Activated T-helper 2 cell treated with anti-CD3 and anti-CD28 coated beads, Interferon-gamma antibody, Interleukin-2, Interleukin-4, amounts not matched to agents 10 μg/mL and 5 μg/mL and 100 μg/mL, durations not matched to agents 14 hours and 24 hours and 36 hours (primary cell): ENCODE measurements at places on chromosomes 1 and 21.

DNA sequence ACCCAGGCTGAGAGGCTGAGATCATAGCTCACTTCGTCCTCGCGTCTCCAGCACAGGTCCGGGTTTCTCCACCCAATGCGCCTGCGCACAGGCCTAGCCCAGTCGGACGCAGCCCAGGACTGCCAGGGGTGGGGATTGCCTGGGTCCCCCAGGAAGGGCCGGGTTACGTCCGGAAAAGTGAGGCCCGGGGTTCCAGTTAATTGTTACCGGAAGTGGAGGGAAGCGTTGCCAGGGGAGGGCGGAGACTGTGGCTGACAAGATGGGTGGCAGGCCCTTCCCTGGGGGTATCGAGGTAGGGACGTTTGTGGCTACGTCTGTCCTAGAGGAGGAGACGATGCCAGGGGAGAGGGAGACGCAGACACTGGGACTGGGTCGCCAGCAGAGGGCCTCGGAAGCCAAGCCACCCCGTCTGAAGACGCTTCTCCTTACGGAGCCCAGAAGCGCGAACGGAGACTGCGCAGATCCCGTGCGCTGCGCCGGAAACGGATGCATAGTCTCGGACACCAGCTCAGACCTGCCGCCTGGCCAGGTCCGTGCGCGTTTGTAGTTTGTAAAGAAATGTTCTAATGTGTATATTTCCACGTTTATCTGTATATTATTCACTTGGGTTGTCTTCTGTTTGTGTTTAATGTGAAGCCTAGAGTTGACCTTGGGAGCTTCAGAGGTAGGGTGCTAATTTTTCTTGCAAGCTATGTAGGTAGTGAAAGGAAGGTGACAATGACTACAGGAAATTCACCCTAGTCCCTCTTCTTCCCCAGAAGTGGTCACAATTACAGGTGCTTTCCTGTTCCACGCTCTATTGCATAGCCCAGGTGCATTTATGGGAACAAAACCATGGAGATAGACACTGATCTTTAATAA, 7.3 kb downstream of the RSRP1 start:
- peaks cover 47% of the 10 kb centered on the region for H3K36me3 ChIP-seq
- H3K4me1 ChIP-seq: peaks cover 38% of the 10 kb centered on the region
- H3K27me3 ChIP-seq: no peaks in the 10 kb centered on the region

DNA sequence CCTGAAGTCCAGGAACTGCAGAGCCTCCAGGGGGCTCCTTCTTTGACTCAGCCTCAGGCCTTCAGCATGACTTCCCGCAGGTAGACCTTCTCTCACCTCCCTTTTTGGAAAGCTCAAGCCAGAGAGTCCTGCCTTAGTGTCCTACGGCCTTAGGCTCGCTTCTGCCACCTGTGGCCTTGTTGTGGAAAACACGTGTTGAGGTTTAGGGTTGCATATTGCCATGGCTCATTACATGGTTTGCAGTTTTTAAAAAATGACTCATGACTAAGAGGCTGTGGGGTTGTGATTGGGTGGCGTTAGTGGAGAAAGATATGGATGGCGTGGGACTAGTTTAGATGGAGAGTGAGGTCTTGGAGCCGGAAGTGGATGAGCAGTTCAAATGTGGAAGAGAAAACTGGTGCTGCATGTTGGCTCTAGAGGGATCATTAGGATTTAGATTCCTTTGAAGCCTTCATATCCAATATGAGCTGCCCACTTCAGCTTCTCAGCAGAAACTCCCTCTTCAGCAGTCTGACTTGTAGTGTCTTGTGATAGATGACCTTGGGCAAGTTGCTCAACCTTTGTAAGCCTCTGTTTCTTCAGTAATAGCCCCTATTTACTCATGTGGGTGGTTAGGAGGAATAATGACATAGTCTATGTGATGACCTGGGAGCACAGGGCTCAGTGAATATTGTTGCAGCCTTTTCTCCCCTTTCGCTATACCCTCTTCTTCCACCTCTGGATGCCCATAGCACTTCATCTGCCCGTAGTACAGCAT, 6.5 kb upstream of the FGGY start:
- H3K36me3 ChIP-seq: no peaks in the 10 kb centered on the region
- H3K4me3 ChIP-seq: no peak overlapping the region
- DNase-seq: no peak
- peaks cover 21% of the 10 kb centered on the region for H3K4me1 ChIP-seq
- H3K27me3 ChIP-seq: peaks cover 12% of the 10 kb centered on the region
- no peak overlapping the region for H3K27ac ChIP-seq

DNA sequence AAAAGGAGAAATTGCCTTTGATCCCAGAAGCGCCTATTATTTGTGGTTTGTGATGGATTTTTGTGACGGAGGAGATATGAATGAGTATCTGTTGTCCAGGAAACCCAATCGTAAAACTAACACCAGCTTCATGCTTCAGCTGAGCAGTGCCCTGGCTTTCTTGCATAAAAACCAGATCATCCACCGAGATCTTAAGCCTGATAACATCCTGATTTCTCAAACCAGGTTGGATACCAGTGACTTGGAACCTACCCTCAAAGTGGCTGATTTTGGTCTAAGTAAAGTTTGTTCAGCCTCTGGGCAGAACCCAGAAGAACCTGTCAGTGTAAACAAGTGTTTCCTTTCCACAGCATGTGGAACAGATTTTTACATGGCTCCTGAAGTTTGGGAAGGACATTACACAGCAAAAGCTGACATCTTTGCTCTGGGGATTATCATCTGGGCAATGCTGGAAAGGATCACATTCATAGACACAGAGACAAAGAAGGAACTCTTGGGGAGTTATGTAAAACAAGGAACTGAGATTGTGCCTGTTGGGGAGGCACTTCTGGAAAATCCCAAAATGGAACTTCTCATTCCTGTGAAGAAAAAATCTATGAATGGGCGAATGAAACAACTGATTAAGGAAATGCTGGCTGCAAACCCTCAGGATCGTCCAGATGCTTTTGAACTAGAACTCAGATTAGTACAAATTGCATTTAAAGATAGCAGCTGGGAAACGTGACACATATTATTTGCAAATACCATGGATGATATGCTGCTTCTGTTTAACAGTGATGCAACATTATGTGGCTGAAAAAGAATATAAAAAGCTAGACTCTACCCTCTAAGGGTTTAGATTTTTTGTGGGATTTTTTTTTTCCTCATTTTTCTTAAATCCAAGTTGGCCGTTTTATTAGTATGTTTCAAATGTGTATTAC, 10.5 kb downstream of the PDIK1L start:
- H3K27me3 ChIP-seq: no peaks in the 10 kb centered on the region
- DNase-seq: no peak
- peaks cover 55% of the 10 kb centered on the region for H3K4me1 ChIP-seq
- no peak overlapping the region for H3K4me3 ChIP-seq
- H3K36me3 ChIP-seq: peaks cover 58% of the 10 kb centered on the region

GRCh38 chr1:14345946-14346550, 252.4 kb upstream of the KAZN start:
- no peaks in the 10 kb centered on the region for H3K4me1 ChIP-seq
- DNase-seq: no peak
- H3K27me3 ChIP-seq: no peaks in the 10 kb centered on the region
- no peaks in the 10 kb centered on the region for H3K36me3 ChIP-seq

DNA sequence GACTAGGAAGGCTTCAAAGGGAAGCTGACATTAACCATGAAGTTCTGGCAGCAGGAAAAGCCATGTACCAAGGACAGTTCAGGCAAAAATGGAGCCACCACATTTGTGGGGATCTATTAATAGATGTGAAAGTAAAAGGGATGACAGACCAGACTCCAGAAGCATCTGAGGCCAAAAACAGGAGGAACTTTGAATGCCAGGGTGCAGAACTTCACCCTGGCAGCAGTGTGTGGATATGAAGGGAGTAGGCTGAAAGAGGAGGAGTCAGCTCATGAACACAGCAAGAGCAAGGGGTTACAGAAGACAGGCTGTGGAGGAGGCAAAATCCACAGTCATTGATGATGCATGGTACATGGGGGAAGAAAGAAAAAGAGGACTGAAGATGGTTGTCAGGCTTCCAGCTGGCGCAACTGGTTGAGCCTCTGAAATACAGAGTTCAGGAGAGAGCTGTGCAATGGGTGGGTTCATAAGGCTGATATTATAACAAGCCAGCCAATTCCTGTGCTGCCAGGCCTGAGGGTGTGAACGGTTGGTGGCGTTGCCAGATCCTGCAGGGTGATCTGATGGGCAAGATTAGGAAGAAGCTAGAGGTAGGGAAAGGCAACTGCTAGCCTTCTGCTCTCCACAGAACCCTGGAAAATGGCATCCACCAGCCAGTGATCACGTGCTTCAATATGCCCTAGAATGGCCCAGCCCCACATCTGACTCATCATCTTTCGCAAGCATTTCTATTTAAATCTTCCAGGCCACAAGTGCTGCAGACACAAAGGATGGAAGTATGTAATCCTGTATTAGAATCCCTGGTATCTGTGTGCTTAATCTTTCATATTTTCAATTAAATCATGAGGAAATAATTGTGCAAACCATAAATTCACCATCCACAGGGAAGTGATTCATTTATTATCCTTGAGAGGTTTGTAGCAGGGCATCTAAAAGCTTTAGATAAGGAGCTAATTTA, 81.9 kb downstream of the SLC25A24 start:
- DNase-seq: no peak
- no peak overlapping the region for H3K27ac ChIP-seq
- H3K4me3 ChIP-seq: no peak overlapping the region
- peaks cover 20% of the 10 kb centered on the region for H3K27me3 ChIP-seq
- H3K36me3 ChIP-seq: no peaks in the 10 kb centered on the region

DNA sequence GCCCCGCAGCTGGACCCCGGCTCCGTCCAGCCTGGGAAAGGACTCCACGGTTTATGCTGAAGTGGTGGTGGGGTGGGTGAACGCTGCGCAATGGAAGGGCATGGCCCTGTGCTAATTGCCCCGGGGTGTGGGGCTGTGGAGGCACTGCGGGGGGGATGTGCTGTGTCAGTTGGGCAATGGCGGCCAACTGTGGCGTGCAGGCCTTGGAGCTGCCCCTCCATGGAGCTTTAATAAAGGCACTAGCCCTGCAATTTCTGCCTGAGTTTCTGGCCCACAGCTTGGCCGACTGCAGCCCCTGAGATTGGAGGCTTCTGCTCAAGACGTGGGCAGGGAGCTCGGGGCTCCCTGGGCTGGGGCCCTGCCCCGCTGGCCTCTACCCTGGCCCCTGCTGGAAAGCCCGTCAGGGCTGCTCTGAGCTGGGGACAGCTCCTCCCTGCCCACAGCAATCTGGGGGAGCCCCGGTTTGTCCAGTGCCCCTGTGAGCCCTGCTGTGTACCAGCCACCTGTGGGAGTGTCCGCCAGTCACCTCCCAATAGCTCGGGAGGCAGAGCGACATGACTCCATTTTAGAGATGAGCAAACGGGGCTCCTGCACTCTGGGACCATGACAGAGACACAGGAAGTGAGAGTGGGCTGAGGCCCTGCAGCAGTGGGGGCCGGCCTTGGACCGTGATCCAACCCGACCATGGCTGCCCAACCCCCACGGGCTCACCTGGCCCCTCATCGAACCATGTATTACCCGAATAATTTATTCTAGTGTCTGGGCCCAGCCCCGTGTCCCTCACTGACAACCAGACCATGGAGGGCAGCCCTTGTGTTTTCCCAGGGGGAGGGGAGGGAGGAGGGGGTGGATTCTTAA, 8.7 kb upstream of the TNFRSF14 start:
- peaks cover 15% of the 10 kb centered on the region for H3K4me1 ChIP-seq
- H3K27me3 ChIP-seq: no peaks in the 10 kb centered on the region
- H3K4me3 ChIP-seq: peak overlapping the region; percentile 85

GRCh38 chr21:26148840-26149354, 21.7 kb downstream of the APP start:
- peaks cover 11% of the 10 kb centered on the region for H3K4me1 ChIP-seq
- no peak for DNase-seq
- H3K27me3 ChIP-seq: no peaks in the 10 kb centered on the region
- H3K4me3 ChIP-seq: no peak overlapping the region
- peaks cover 10% of the 10 kb centered on the region for H3K36me3 ChIP-seq

DNA sequence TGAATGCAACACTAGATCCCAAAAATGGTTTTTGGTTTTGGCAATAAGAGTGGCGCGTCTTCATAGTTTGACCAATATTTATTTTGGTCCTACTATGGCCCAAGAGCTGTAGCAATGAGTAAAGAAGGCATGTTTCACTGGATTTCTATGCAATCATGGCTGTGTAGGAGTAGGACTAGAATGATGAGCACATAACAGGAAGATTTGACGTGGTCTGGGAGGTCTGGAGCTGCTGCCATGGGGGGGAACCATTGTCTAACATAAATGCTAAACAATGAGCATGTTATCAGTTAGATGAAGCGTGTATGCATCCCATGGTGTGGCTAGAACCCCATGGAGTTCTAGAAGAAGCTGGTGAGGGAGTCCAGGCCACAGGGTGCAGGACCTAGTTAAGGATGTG, 38.3 kb downstream of the OLIG1 start:
- no peak overlapping the region for H3K4me3 ChIP-seq
- peaks cover 58% of the 10 kb centered on the region for H3K27me3 ChIP-seq
- DNase-seq: no peak
- H3K4me1 ChIP-seq: peaks cover 2% of the 10 kb centered on the region
- no peak overlapping the region for H3K27ac ChIP-seq

- no peak overlapping the region for H3K27ac ChIP-seq
Measured at GRCh38 chr1:149903836-149904491, 4.6 kb downstream of the BOLA1 start.

DNA sequence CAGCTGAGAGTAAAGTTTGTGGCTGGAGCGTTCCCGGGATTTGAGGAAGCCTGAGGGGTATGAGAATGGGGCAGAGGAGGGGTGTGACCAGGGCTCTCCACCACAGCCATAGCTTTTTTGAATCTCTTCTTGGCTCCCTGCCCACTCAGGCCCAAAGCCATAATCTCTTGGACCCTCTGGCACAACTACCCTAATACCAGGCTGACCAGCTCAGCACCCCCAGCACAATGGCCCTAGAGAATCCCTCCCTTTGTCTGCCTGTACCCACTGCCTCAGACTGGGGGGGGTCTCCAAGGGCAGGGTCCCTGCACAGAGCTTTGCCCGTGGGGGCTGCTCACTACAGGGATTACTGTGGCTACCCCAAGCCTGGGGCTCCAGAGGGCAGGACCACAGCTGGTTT, 7.5 kb downstream of the DENND4B start:
- H3K27ac ChIP-seq: no peak overlapping the region
- H3K36me3 ChIP-seq: peaks cover 85% of the 10 kb centered on the region
- no peak for DNase-seq
- H3K4me1 ChIP-seq: peaks cover 7% of the 10 kb centered on the region
- no peaks in the 10 kb centered on the region for H3K27me3 ChIP-seq

GRCh38 chr1:175072099-175072951, 4.7 kb downstream of the TNN start:
- no peak overlapping the region for H3K4me3 ChIP-seq
- no peak overlapping the region for H3K27ac ChIP-seq
- no peaks in the 10 kb centered on the region for H3K36me3 ChIP-seq
- DNase-seq: no peak
- H3K4me1 ChIP-seq: peaks cover 37% of the 10 kb centered on the region
